ENCODE measurements at places on chromosomes 4 and X.

DNA sequence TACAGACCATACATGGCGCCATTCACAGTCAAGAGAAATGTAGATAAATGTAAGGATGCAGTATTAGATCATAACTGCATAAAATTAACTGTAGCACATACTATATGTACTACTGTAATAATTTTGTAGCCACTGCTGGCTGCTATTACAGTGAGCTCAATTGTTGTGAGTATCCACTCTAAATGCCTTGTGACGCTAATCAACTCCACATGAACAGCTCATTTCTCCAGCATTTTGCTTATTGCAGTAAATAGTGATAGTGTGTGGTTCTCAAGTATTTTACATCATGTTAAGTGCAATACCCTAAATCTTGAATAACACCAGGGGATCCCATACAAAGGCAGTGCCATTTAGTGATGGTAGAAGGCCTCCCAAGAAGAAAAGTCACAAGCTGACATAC lies 21.2 kb downstream of the FGFBP1 start:
- no peak for DNase-seq

DNA sequence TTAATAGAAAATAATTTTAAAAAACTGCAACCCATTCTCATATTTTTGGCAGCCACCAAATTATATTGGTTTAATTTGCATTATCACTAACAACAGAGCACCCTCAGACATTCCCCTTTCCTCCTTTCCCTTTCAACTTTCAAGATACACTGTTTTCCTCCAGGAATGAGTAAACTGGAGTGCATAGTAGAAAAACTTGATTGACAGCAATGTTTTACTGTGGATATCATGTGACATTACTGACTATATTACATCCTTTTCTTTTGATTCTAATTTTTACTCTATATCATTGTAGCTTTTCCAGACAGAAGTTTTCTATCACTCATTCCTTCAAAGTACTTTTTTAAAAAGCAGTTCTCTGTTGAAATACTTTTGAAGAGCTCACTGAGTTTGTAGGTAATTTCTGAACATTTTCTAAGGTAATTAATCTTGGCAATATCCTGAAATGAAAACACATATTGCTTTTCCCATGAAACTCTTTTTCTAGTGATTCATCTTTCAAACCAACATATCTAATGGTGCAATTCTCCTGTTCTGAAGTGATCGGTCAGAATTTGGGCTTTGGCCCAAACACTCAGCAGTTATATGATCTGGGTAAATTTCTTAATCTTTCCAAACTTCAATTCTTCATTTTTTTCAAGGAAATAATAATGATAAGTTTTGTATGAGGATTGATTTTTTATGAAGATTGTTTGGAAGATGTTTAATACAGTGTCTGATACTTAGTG lies 920.4 kb upstream of the EPHA5 start:
- no peak for DNase-seq

- no peak for DNase-seq
Observed at GRCh38 chr4:152352622-152353116, 183.2 kb downstream of the FBXW7 start.

- no peak for DNase-seq
Observed at GRCh38 chrX:66000628-66001272, 39.1 kb downstream of the VSIG4 start.

DNA sequence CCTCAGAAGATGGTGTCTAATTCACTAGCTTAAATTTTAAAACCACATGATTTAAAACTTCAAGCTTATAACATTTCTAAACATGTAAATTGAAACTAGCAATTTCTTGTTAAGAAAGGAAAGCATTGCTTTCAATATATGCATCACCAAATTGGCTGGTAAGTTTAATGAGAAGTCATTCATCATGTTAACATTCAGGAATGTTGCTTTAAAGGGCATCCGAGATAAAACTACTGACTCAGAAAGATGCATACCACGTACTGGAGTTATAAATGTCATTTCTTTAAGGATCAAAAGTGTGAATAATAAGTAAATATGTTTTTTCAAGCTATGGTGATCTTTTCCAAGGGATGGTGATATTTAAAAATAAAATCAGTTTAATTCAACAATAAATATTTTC lies 83.3 kb upstream of the VCX2 start:
- no peak for DNase-seq

DNA sequence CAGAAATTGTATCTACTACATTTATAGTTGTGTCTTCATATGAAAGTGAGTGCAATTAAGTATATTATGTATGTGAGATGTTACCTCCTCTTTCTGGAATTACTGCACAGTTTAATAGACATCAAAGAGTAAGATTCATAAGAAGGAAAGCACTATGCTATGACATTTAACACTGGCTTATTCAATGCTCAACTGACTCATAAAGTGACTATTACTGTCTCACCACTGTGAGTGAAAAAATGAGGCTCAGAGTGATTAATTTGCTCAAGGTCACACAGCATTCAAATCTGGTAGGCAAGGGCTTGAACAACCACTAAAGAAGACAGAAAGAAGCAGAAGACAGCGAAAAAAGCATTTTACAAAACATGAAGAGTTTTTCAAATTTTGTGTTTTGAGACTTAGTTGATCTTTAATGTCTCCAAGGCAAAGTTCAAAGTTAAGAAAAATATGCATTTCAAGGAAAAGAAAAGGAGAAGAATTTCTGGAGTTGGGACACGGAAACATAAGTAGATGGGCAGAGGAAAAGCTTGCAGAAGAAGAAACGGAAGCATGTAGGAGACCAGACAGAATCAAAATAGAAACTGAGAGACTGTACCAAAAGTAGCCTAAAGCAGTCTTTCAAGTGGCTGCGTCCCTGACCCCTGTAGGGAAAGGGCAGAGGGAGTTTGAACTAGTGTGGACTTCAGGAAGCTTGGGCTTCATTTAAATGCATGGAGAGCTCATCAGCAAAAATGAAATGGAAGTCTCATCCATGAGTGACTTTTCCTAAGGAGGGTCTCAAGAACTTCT lies 66.3 kb downstream of the KCNIP4 start:
- DNase-seq = no peak

- DNase-seq = no peak
Observed at GRCh38 chr4:76830964-76831703, 66.8 kb downstream of the SOWAHB start.

GRCh38 chrX:112761242-112762207 lies 79.1 kb downstream of the AMOT start:
- DNase-seq = no peak

- DNase-seq = no peak
Observed at GRCh38 chr4:145530189-145530588, 48.5 kb downstream of the SMAD1 start.

DNA sequence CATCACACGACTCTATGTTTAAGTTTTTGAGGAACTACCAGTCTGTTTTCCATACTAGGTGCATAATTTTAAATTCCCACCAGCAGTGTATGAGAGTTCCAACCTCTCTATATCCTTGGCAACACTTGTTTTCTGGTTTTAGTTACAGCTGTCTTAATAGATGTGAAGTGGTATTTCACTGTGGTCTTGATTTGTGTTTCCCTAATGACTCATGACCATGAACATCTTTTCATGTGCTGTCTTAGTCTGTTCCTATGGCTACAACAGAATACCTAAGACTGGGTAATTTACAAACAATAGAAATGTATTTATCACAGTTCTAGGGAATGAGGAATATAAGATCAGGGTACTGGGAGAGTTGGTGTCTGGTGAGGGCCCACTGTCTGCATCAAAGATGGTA lies 51.5 kb upstream of the GPR78 start:
- no peak for DNase-seq

DNA sequence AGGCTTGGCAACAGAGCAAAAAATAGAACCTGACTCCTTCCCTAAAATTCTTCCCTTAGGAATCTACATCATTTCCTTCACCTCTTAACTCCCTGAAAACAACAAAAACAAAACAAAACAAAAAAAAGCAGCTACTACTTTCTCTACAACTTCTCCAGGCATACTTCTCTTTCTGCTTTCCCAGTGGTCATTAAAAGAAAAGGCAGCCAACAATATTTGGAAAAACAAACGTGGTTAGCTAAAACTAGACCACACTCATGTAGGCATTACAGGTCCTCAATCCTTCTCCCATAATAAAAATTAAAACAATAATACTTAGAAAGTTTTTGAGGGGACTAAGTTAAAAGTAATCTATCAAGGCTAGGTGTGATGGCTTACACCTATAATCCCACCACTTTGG lies 29.0 kb upstream of the SMIM14 start:
- no peak for DNase-seq

GRCh38 chrX:134718105-134718965 lies 60.1 kb upstream of the PLAC1 start:
- no peak for DNase-seq

DNA sequence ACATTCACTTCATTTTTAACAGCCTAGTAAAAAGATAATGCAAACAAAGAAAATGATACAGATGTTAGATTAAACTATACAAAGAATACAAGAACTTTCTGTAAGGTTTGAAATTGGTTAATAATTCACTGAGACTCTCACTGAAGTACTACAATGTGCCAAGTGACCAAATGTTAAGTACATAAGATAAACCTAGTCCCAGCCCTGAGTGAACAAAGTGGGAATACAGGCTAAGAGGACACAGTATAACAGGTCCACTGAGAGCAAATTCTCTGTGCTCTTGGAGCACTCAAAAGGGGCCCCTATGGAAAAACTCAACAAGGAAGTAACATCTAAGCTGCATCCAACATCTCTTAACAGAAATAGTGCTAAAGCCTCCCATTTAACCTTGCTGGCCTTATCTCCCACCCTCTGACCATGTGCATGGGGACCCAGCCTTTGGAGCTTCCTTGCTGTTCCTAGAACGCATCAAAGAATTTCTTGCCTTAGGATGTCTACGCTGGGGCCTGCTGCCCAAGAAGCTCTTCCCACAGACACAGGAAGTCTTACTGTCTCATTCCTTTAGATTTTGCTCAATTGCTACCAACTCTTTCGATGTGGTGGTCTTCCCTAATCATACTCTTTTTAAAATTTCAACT lies 113.4 kb downstream of the ZAR1 start:
- DNase-seq = no peak

GRCh38 chrX:119726900-119727555 lies 31.4 kb upstream of the SOWAHD start:
- no peak for DNase-seq

- DNase-seq = no peak
Observed at GRCh38 chr4:147704846-147705245, 20.9 kb upstream of the PRMT9 start.

DNA sequence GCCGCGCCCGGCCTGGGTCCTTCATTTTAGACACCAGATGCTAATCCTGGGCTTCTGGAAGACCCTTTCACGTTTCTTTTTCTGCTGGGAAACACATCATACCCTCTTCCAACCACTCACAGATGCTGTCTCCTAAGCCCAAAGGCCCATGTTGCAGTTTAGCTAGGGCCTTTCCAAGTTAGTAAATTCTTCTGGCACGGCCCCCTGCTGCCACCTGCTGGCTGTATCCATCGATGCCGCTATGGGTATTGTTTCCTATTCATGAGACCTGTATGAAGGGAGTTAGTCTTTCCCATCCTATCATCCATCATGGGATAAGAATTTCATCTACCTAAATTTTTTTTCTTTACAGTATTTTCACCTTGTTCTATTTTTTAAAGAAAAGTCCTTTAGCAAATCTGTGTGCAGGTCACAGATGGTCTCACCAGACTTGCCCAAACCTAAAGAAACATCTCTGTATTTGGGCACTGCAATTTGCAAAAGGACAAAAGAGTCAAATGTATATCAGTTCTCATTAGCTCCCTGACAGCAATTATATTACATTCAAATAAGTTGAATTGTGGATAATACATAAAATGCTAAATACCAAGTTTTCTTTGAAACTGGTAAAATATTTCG lies 37.8 kb upstream of the SLC9A7 start:
- DNase-seq = peak; percentile 55

DNA sequence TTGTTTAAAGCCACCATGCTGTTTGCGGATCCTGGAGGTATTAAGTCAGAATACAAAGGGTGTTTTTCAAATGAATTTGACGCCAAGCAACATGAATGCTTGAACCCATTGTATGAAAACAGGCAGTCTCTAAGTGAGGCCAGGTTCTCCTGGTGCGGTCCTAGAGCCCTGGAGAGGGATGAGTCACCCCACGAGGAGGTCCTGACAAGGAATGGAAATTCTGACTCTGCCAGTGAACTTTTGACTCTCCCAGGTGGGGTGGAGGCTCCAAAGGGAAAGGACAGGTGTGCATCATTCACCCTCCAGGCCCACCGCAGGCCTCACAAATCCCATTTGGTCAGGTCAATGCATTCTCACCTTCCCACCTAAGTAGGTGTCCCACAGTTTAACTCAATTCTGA lies 1.5 kb downstream of the TRIM2 start:
- DNase-seq = peak; percentile 11

Data from stimulated activated CD4-positive, alpha-beta T cell treated with anti-CD3 and anti-CD28 coated beads, TNF-alpha, amount 100 ng/mL, for 4 hours (primary cell).